ENCODE measurements at places on chromosomes 5 and 9.

- peak; percentile 35 for DNase-seq
These were observed 194.0 kb downstream of the NFIB start for GRCh38 chr9:14119694-14120514.

GRCh38 chr5:140868721-140869554 lies at the start of gene PCDHA11:
Gene PCDHA11, plus strand, starts transcription at chr5:140868957. Its CDS starts 147 bp downstream, at chr5:140869104.
- no peak for DNase-seq

- DNase-seq = no peak
These were observed 220.1 kb downstream of the PRR16 start for GRCh38 chr5:120684213-120684612.

GRCh38 chr5:133122711-133123110 lies 70.9 kb downstream of the HSPA4 start:
- no peak for DNase-seq

DNA sequence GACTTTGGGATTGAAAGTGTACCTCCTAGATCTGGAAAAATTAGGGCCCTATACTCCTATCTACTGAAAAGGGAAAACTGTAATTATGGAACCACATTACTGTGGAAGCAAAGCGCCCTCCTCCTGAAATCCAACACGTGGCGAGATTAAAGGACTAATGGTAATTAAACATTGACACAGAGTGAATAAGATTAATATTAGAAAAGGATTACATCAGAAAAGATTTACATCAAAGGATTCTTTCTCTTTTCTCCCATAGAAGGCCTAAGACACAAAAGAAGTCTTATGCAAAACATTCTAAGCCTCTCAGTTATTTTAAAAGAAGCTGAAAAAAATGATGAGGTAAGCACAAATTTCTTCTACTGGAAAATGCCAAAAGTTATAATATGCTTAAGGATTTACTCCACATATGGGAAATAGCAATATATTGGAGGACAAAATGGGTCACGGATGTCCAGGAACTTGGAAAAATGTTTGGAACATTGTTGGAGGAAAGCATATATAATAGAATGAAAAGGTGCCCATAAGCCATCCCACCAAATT lies 227.8 kb downstream of the TRPM3 start:
- DNase-seq = no peak

DNA sequence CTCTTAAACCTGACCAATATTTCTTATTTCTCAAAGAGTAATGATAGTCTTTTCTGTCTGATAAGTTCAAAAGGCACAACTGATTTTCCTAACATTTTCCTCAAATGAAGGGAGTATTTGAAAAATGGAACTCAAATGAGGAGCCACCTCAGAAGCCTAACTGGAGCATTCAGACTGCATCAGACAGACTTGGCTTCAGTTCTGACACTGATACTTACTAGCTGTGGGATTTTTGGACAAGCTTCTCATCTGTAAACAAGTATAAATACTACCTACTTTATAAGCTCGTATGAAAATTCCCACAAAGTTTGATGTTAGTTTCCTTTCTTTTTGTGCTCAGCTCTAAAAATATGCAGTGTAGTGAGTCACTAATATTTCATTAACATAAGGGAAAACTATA lies 107.7 kb upstream of the CCDC152 start:
- no peak for DNase-seq

DNA sequence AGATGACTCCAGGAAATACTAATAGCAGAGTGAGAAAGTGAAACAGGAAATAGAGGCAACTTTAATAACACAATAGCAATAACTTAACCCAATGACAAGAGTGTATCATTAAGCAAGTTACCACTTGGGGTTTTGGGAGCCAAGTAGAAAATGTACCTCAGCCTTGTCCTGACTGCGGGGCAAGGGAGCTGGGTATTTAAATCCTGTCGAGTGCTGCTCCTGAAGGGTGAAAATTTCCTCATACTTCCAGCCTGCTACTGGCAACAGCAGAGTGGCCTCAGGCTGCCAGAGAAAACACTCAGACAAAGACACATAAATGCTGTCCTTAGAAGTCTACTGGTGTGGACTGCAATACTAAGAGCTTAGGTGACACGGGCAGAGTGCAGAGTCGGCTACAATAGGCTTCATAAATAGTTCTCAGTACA lies 112.5 kb upstream of the EMB start:
- DNase-seq = no peak
